ENCODE measurements at places on chromosomes 3 and 15.

GRCh38 chr3:42080453-42080872 lies 10.7 kb upstream of the TRAK1 start:
- ATAC-seq = peak; percentile 86

- ATAC-seq = no peak
These were observed 57.6 kb upstream of the MEX3B start for GRCh38 chr15:82103468-82103867.

DNA sequence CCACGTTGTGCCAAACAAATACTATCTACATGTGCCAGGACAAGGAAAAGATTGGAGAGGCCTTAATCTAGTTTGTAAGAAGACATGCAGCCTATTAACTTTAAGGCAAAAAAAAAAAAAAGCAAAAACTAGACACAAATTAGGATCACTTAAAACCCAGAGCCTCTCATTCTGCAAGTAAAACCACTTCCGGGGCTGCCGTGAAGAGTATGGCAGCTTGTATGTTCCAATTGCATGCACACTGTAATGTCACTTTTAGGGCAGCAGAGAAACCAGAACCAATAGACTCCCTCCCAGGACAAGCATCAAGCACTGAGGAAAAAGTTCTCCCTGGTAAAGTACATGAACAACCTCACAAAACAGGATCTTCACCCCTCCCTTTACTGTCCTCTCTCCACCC lies 70.6 kb downstream of the RSL24D1 start:
- no peak for ATAC-seq

- ATAC-seq = no peak
These were observed 31.4 kb upstream of the MGLL start for GRCh38 chr3:127853681-127854080.

DNA sequence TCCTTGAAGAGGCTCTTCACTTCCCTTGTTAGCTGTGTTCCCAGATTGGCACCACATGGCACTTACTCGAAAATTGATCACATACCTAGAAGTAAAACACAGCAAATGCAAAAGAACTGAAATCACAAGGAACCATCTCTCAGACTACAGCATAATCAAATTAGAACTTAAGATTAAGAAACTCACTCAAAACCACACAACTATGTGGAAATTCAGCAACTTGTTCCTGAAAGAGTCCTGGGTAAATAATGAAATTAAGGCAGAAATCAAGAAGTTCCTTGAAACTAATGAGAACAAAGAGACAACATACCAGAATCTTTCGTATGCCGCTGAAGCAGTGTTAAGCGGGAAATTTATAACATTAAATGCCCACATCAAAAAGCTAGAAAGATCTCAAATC lies 566.3 kb upstream of the TGFBR2 start:
- ATAC-seq = no peak

DNA sequence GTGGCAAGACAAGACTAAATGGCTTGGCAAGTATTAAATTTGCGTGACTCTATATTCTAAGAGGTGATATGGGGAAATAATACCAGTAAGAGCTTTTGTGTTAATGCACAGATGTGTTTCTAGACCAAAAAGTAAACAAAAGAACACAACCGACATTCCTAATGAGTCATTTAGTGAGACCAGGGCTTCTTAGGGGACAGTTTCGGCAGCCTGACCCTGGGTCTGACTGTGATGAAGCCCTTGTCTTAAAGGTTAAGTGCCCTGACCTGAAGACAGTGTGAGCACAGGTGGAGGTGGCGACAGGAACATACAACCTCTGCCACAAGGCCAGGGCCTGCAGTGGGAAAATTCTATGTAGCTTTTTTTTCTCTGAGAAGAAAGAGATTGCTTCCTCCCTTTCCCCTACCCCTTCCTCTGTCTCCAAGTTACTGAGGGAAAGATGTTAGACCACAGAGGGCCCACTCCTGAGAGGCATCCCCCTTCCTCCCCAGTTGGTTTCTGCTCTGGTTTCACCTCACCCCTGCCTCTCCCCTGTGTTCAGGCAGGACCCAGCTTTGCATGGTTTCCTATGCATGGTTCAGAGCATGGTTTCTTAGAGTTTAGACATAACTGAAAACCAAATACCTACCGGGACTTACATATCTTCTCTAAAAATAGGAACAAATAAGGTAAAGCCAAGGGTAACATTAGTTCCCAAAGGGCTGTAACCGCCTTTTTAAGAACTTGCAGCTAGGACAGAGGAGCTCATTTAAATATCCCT lies 24.8 kb upstream of the CMTM7 start:
- no peak for ATAC-seq

- no peak for ATAC-seq
These were observed 28.6 kb upstream of the SH3BP5 start for GRCh38 chr3:15360788-15361493.

DNA sequence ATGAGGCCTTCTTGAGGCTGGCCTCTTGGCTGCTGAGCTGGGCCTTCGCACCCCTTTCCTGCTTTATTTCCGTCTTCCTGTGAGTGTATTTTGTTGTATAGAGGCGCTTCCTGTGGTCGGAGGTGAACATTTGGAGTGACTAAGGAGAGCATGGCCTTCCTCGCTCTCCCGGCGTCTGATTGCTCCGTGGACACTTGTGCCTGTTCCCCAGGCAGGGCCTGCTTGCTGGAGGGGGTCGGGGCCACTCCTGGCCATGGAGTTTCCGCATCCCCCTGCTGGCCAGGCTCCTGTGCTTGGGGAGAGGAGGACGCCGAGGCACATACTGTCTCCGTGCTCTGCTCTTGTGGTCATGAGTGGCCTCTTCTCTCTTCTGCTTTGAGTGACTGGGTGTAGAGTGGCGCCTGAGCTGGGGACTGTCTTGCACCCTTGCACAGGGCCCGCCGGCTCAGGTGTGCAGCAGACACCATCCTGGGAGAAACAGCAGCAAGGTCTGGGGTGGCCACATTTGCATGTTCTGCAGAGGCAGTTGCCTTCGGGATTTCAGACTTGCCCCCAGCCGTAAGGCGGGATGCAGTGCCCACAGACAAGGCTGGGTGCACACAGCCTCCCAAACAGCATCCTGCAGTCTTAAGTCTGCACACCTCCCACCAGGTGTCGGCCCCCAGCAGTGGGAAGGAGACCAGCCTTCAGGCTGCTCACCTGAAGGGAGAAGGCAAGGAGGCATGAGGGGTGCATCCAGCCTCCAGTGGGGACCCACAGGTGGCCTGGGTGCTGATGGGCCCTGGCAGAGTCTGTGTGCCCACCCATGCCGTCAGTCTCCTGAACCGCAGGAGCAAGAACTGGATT lies 16.4 kb downstream of the KLF13 start:
- ATAC-seq = no peak

GRCh38 chr3:128463771-128464170 lies 2.9 kb downstream of the DNAJB8 start:
- ATAC-seq = no peak

GRCh38 chr15:91258415-91258759 lies 158.3 kb downstream of the SV2B start:
- no peak for ATAC-seq

DNA sequence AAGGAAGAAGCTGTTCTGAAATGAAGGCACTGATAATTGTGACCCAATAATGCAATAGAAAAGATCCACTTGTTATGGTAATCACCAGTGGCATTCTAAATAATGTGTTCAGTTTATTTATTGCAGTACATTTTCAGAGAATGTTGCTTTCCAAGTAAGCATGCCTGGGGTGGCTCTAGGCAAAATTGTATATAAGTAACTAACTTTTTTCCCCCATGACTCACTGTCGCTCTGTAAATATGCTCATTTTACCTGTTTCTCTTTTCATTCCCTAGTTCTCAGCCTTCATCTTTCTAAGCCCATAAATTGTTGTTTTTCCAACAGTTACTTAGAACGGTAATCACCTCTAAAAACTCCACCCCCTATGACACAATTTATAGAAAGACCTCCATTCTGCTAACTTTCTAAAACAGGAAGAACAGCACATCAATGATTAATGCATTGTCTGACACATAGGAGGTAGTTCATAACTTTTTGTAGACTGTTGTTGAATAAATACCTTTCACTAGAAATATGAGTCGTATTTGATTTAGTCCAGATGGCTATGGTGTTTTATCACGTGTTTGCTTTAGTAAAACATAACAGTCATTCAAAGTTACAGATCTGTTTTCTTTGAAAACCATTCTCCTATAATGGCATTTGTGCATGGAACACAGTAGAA lies 143.1 kb downstream of the LSAMP start:
- ATAC-seq = no peak

- ATAC-seq = no peak
These were observed 134.2 kb downstream of the LIPC start for GRCh38 chr15:58566029-58566428.

DNA sequence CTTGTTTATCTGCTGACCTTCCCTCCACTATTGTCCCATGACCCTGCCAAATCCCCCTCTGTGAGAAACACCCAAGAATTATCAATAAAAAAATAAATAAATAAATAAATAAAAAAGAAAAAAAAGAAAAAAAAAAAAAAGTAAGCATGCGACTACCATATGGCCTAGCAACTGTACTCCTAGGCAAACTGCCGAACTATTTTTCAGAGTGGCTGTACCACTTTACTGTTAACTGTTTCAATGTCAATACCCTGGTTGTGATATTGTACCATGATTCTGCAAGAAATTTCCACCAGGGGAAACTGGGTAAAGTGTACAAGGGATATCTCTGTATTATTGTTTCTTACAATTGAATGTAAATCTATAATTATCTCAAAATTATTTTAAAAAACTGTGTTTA lies 41.3 kb upstream of the MAP4 start:
- no peak for ATAC-seq

DNA sequence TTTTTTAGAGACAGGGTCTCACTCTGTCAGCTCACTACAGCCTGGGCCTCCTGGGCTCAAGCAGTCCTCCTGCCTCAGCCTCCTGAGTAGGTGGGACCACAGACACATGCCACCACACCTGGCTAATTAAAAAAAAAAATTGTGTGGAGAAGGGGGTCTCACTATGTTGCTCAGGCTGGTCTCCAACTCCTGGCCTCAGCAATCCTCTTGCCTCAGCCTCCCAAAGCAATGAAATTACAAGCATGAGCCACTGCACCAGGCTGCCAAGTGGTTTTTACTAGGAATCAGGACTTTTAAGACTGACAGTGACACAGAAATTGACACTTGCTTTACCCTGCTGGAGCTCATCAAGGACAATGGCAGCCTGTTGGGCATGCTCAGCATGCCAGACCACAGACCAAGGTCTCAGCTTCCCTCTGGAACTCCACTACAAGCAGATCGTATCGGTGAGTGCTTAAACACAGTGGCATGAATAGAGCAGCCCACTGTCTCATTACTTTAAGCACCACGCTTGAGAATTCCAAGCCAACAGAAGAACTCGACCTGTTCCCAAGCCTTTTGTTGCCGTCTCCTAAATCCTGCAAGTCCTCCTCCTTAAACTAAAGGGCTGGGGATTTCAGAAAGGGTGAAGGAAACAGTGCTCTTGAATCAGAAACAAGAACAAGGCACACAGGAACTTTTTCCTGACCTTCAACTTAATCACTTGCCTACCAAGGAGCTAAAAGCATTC lies 41.4 kb downstream of the EOMES start:
- no peak for ATAC-seq

DNA sequence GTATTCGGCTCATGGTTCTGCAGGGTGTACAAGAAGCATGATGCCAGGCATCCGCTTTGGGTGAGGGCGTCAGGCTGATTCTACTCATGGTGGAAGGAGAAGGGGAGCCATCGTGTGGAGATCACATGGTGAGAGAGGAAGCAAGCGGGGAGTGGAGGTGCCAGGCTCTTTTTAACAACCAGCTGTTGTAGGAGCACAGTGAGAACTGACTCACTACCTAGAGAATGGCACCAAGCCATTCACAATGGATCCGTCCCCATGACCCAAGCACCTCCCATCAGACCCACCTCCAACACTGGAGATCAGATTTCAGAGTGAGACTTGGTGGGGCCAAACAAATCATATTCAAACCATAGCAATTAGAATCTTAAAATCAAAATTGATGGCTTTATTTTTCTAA lies 259.8 kb upstream of the CTDSPL start:
- no peak for ATAC-seq

DNA sequence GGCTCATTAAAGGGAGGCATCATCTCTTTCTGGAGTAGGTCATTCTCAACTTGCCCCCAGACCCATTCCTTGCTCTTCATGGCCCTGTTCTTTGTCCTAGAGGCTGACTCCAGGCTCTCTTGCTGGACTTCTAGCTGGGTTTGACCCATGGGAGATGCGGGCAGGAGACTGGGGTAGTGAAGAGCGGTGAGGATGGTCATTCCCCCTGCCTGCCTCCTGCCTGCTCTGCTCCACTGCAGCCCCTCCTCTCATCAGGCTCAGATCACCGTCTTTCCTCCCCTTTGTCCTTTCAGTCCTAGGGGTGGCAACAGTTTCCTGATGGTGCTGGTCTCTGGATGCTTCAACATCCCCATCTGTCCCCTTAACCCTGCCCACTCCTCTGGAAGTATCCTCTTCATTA lies 170.9 kb downstream of the ABHD5 start:
- no peak for ATAC-seq

DNA sequence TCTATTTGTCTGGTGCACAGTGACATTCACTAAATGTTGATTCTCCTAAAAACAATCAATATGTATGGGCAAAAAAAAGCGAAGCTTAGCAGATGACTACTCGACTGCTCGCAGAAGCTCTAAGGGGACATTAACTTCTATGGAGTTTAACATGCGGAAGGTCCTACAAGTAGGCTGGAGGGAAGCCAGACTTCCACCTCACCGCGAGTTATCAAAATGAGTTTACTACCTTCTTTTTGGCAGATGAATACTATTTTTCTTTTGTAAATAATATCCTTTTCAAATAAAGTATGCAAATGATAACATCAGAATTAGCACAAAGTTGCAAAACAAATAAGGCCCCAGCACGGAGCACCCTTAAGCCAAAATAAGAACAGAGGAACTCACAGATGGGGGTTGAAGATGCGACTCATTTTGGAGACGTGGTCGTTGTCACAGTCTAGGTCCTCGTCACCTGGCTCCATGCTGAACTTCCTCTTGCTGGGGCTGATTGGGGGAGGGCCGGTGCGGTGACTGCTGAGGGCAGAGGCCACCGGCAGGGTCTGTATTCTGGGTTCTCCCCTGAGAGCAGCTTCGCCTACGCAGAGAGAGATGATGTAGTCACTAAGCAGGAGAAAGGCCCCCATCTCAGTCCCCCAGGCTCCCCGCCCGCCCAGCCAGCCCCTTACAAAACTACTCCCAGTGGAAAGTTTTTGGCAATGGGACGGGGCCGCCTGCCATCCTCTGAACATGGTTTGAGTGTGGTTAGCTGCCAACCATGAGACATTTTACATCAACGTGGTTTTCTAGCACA lies 42.1 kb downstream of the VGLL4 start:
- peak; percentile 12 for ATAC-seq

DNA sequence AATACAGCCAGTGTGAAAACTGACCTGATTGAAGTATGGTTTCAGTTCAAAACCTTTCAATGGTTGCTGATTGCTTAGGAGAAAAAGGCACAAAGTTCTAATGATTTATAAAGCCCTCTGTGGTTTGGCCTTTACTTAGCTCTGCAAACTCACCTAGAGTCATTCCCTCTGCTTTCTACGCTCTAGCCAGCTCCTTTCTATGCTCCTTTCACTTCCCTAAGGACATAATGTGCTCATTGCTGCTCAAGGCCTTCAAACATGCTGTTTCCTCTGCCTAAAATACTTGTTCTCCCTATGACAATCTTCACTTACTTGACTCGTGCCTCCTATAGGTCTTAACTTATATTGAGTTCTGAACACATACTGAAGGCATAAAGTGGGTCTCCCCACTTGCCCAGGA lies 19.0 kb downstream of the RPL39L start:
- no peak for ATAC-seq

All from esophagus mucosa (tissue), 1 donor.